ENCODE measurements at places on chromosomes 13 and 19. TPM values are rescaled to one million over a fixed set of nuclear protein-coding genes. Genes with fewer than 3 reads are reported as not detected.

MEF2B gene
- total RNA-seq, result not detected

SHKBP1 gene
- 56.2 TPM for total RNA-seq

GRK1 gene
- total RNA-seq, result not detected

LRP3 gene
- total RNA-seq, result 31.9 TPM

MZT1 gene
- total RNA-seq, result 11.3 TPM

BCAM gene
- total RNA-seq, result 12.0 TPM

CKM gene
- 1.8 TPM for total RNA-seq

RPL21 gene
- 1,496 TPM for total RNA-seq

TNFSF9 gene
- 0.18 TPM for total RNA-seq

FXYD7 gene
- total RNA-seq, result not detected

HNRNPA1L2 gene
- total RNA-seq, result 1.6 TPM

NPAS1 gene
- 12.8 TPM for total RNA-seq

ICAM4 gene
- total RNA-seq, result 0.49 TPM

MYPOP gene
- 1.6 TPM for total RNA-seq
